AG09319 (cell line): ENCODE measurements at places on chromosomes 2 and 18.

DNA sequence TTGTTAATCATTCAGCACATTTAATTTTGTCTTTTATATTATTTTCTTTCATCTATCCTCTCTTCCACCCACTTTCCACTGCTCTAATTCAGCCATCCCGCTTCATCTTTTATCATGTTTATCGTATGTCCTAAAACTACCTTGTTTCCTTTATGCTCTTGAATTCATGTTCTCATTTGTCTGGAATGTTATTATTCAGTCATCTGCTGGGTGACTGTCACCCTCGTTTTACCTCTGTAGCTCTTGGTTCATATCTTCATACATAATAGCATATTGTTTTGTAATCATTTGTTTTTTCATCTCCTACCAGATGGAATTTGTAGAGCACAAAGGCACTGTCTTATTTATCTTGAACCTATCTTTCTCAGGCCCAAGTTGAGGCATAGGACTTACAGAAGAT is 37.0 kb downstream of the SMCHD1 start:
- DNase-seq = no peak

DNA sequence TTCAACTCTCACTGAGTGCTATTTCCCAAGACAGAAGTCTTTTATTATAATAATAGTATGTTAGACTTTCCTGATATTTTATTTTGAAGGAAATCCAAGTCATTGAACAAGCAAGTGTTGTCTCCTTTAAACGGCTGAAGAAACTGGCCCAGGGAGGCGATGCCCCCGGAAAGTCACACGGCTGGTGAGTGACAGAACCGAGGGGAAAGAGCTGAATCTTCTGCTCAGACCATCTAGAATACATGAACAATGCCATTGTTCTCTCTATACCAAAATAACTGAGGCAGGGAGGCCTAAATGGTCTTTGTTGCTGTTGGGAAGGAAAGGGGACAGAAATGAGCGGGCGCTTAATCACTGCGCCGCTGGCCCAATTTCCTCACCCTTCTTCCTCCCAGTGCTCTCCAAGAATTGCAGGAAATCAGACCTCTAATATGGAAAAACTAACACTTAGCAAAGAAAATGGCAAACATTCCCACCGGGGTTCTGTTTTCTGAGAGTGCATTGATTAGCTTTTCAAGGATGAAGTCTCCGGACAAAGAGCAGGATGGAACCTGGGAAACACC is 101.5 kb downstream of the KLF7 start:
- DNase-seq = no peak

DNA sequence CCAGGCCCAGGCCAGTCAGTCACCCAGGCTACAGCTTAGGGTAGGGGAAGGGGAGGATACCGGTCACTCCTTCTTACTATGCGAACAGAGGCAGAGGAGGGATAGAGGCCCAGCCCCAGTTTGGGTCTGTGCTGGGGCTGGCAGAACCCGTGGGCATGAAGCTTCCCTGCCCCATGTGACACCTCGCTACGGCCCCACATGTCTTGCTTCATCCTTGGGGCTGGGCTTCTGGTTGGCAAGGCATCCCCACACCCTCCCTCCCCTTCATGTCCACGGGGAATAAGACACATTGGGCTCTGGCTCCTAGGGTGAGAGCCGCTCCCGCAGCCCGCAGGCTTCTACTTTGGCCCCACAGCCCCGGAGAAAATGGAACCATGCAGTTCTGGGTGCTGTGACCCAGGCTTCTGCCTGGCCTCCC is 32.4 kb downstream of the HS1BP3 start:
- no peak for DNase-seq

- no peak for DNase-seq
These were observed 42.0 kb upstream of the STK17B start for GRCh38 chr2:196213252-196213980.

DNA sequence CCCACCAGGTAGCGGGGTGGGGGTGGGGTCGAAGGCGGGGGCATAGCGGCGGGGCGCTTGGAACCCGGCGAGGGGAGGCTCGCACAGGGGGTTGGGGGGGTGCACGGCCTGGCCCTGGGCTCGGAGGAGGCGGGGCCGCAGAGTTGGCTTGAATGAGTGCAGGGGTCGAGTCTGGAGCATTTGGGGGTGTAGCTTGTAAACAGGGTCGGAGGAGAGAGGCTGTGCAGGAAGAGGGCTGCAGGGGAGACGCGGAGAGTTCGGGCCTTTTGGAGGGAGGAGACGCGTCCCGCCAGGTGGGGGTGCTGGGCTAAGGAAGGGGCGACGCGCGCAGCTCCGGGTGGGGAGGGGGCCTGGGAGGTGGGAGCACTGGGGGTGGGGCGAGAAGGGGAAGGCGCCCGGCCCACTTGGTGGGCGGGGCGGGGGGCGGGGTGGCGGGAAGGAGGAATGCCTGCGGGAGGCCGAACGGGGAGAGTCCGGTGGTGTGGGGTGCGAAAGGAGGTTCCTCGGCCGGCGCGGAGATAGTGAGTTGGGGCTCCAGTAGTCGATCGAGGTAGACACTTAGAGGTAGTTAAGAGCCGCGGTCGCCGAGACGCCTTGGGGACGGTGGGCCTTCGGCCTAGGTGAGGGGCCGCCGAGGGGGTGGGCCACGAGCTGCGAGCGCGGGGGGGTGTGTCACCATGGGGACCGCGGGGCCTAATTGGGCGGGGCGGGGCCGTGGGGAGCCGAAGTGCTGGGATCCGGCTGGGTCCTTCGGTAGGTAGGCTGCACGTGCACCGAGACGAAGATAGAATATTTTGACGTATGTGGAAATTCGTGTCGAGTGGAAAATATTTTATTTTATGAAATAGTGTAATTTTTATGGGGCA is 774 bp downstream of the MSH6 start:
- DNase-seq = no peak

GRCh38 chr2:53312181-53312580 is 455.4 kb upstream of the CHAC2 start:
- no peak for DNase-seq

DNA sequence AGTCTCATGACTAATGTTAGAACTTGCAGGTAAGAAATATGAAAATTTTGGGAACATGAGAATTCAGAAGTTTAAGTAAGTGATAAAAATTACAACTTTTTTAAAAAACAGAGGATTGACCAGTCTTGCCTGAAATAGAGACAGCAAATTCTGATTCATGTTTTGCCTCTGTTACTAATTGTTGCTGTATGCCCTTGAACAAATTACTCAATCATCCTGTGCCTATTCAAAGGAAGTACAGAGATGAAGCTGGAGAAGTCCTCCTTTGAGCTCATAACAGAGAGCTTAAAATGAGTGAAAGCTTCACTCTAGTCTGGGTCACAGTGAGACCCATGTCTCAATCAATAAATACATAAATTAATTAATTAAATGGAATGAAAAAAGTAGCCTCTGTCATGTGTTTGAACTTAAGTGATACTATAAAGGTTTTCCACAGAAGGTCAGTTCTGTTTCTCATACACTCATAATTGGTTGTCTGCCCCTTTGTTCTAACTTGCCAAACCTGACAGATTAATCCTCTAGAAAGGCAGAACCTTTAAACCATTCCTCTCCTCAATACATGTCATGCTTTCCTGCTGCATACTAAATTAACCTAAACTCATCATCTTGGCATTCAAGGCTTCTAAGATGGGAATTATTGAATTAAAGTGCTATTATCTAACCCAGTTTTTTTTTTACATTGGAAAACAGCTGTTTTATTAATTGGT is 374.6 kb upstream of the LRATD1 start:
- no peak for DNase-seq

DNA sequence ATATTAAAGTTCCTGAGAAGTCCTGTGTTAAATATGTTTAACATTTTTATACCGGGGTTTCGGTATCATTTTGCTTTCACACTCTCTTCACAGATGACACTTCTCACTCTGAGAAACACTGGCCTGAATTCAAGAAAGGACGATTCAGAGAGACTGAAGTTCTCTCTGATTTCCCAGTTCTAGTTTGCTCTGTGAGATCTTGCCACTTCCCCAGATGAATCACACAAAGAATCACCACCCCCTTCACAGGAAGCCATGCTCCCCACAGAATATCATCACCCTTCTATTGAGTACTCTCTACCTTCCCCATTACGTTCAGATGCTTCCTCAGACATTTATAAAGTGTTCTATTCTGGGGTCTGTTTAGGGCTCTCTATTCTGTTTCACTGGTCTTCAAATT is 16.1 kb upstream of the CD207 start:
- DNase-seq = no peak
